GM04503 (cell line): ENCODE measurements at places on chromosomes 6 and 20.

- DNase-seq: no peak
These were observed 6.0 kb downstream of the GNMT start for GRCh38 chr6:42966571-42966970.

DNA sequence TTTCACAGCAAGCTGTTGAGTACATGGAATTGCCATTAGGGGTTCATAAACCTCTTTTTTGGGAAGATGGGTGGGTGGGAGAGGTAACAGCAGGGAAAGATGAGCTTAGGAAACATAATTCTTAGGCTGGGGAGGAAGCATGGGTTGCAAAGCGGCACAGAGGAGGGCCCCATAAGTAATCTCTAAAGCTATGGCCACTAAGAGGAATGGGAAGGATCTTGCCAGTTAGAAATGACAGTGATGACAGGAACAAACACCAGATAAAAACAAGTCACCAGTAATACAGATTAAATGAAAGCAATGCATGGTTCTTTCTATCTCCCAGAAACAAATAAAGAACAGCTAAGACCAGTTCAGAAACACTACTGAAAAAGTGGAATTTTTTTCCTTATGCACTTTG, 31.0 kb upstream of the PRELID3B start:
- no peak for DNase-seq

- DNase-seq: no peak
These were observed 11.2 kb downstream of the NT5DC1 start for GRCh38 chr6:116111552-116112528.

DNA sequence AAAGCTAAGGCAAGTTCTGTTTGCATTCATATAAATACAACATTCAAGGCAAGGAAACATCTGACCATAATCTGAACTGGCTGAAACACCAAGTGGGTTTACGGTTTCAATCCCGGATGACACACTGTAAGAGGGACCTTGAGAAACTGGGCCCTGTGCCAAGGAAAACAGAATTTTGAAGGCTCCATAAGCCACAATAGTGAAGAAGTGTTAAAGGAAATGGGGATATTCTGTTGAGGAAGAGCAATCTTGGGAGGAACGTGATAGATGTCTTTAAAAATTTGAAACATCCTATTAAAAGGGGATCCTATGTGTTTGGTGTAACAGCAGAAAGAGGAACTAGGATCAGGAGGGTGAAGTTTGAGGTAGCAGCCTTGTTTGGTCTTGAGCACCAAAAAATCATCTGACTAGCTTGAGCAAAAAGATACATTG, 82.4 kb upstream of the TAB2 start:
- no peak for DNase-seq

DNA sequence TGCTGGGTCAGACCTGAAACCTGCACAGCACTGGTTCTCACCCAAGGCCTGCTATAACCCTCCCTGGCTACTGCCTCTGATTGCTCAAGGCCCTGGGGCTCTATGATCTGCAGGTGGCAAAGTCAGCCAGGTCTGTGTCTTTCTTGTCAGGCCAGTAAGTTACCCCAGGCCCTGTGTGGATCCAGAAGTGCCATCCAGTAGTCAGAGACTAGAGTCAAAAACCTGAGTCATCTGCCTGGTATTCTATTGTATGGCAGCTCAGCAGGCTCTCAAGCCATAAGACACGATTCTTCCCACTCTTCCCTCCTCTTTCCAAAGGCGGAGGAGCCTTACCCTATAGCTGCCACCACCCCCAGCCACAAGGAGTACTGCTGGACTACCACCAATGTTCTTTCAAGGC, 593.0 kb downstream of the FRK start:
- no peak for DNase-seq

DNA sequence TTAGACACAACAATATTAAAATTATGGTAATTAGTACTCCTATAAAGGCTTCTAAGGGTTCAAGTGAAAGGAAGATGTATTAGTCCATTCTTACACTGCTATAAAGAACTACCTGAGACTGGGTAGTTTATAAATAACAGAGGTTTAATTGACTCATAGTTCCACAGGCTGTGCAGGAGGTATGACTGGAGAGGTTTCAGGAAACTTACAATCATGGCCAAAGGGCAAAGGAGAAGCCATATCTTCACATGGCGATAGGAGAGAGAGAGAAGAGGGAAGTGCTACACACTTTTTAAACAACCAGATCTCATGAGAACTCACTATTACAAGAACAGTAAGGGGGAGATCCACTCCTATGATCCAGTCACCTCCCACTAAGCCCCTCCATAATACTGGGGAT, 52.9 kb downstream of the TINAG start:
- no peak for DNase-seq

- DNase-seq: no peak
These were observed 796 bp upstream of the RREB1 start for GRCh38 chr6:7106752-7107577.
